ENCODE measurements at places on chromosomes 11 and 22.

DNA sequence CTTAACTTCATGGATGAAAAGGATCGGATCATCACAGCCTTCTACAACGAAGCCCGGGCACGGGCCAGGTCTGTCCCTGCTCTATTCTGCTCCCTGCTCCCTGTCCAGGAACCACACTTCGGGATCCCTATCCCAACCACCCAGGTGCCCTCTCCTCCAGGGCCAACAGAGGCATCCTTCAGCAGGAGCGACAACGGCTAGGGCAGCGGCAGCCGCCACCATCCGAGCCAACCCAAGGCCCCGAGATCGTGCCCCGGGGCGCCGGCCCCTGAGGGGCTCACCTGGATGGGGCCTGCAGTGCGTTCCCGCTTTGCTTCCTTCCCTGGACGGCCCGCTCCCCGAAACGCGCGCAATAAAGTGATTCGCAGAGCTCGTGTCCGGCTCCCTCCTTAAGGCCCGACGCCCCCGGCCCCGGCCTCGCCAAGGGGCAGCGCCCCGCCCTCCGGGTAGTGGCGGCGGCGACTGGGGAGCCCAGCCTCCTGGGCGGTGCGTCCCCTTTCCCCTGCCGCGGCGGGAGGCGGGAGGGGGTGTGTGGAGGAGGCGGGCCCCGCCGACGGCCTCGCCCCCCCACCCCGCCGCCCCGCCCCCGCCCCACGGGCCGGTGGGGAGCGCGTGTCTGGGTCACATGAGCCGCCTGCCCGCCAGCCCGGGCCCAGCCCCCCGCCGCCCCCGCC is at the start of gene VEGFB:
Gene VEGFB, plus strand, starts transcription at position 672 of the 674 bp plus-strand sequence. CDS start 250 bp downstream, outside the sequence.
- DNase-seq, result peak; percentile 58

DNA sequence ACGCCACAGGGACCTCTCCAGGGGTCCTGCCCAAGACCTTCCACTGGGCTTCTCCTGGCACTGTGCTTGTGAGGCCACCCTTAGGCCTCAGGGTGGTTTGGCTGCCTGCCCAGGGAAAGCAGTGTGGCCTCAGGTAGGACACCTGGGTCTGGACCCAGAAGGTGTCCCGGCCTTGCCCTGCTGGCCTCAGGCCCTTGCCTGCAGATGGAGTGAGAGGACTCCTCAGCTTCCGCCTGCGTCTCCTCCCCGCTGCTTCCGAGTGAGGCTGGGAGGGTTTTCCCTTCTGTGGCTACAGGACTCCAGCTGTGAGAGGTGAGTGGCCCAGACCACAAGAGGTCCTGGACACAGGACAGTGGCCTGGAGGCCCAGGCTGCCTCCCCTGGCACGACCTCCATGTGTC is 60.4 kb downstream of the WNT7B start:
- DNase-seq, result no peak

GRCh38 chr22:27988704-27989103 is 69.6 kb upstream of the PITPNB start:
- DNase-seq, result no peak

DNA sequence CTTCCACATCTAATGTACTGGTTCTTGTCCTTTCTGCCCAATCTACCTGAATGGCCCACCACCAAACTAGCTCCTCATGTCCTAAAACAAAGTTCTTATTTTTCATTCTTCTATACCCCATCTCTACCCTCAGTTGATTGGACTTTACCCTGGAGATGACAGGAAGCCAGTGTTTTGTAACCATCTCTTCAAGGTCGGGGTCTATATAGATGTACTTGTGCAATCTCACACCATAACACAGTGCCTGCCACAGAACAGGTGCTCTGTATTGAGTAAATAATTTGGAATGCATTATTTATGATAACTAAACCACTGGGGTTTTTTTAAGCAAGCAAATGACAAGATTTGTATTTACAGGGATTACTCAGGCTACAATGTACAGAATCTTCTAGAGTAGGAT is 76.7 kb upstream of the FAM181B start:
- DNase-seq, result no peak

DNA sequence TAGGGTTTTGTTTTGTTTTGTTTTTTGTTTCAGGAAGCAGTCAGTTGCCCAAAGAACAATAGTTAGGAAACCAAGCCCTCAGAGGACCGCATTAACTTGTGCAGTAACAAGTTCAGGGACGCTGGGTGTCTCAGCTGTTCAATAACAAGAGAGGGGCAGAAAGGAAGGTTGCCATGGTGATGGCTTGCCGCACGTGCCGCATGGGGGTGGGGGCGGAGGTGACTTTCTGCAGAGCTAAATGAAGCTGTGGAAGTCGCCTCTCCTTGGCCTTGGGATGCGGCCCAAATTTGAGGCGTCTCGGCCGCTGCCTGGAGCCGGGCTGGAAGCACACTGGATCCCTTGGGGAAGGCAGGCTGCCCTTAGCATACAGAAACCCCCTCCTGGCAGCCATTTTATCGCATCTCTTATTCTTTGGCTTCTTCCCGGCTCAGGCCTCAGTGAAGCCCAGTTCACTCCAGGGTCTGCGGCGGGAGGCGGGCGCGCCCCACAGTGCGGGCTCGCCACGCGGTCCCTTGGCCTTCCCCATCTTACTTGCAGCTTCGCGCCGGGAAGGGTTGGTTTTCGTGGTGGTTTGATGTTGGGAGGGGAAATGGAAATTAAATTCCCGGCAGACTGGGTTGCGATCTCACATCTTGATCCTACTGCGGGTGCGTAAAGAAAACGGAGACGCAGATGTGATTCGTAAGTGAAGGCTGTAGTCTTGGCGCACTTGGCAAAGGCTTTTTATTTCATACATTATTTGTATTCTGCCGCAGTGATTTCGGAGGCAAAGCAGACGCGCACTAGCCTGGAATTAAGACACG is 94.3 kb downstream of the SLC17A6 start:
- DNase-seq, result peak; percentile 45

DNA sequence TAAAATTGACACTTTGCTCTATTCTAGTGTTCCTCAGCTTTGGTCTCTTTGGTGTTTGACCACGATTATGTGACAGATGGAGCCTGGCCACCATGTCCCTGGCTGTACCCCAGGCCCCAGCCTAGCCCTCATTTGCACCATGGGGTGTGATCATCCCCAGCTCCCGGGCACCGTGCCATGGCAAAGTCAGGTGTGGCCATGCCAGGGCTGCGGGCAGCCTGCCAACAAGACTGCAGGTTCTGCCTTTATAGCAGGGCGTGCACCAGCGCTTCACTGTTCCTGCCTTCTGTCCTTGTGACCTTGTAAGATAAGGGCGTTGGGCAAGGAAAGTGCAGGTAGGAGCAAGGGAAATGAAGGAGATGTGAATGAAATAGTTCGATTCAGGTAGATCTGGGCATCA is 22.4 kb upstream of the APOBEC3A start:
- peak; percentile 93 for DNase-seq

DNA sequence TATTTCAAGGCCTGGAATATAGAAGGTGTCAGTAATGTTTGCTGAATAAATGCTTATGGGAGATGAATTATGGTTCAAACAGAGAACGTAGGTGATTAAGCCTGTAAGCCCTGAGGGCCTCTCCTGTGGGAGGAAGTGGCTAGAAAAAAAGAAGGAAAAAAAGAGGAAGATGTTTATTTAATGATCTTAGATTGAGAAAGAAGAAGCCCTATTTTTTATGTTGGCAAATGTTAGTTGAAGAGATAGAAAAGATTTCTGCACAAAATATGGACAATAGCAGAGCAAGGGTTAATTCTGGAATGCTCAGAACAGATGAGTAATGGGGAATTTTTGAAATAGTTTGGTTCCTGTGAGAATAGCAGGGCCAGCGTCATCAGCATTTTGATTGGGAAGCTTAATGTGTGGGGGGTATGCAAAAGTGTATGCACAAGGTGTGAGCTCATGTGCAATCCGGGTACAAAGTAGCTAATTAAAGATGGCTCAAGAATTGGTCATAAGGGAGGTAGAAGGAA is 95.7 kb downstream of the TEAD1 start:
- DNase-seq, result no peak

- DNase-seq, result no peak
Observed at GRCh38 chr22:22048981-22049531, 66.5 kb upstream of the TOP3B start.

DNA sequence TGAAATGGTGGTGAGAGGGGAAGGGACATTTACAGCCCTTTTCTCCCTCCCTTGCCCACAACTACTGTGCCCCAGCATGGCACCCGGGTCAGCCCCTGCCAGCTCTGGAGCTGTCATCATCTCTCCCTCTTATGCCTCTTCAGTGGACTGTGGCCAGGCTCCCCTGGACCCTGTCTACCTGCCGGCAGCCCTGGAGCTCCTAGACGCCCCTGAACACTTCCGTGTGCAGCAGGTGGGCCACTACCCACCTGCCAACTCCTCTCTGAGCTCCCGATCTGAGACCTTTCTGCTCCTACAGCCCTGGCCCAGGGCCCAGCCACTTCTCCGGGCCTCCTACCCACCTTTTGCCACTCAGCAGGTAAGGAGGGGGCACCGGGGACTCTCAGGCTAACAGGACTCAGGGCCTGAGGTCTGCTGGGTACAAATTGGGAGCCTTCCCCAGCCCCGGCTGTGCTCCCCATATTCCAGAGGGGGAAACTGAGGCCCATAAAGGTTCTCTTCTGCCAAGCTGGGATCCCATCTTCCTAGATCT is 2.9 kb downstream of the TMEM132A start:
- DNase-seq, result no peak

- no peak for DNase-seq
Observed at GRCh38 chr11:119807841-119808240, 78.8 kb upstream of the NECTIN1 start.

DNA sequence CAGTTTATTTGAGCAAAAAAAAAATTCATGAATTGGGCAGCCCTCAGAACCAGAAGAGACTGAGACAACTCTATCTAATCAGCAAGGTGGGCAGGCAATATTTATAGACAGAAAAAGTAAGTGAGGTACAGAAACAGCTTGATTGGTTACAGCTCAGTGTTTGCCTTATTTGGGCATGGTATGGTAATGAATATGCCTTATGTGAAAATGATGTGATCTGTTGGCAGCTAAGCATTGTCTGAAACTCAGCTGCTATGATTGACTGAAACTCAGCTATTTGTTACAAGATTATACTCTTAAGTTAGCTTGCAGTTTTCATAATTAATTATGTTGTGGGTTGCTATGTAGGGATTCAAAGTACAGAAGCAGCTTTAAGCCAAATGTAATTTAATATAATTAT is 127.6 kb downstream of the CNTN5 start:
- no peak for DNase-seq

DNA sequence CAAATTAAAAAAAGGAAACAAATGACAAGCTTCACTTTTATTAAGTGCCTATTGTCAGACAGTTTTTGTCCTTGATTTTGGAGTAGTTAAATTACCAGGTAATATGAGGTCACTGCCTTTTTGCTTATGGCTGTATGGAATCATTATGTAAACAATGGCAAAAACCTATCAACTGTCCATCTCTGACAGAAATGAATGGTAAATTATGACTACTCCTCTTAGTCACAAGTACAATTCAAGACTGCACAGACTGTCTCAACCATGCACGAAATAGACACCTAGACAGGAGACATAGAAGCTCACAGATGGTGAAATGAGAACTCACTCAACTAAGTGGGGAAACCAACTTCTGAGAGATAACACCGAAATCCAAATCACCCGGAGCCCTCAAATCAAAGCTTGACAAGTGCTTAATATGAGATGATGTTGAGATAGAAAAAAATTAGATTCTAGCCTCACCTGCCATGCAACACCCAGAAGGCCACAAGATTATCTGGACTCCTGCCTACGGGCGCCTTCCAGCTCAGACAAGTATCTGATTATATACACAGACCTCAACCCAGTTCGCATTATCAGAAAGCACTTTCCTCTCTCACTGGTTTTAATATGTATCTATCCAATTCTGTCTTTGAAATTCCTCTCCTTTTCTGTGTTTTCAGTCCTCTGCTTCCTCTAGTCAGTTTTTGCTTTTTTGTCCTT is 199.3 kb downstream of the CADM1 start:
- DNase-seq, result no peak

DNA sequence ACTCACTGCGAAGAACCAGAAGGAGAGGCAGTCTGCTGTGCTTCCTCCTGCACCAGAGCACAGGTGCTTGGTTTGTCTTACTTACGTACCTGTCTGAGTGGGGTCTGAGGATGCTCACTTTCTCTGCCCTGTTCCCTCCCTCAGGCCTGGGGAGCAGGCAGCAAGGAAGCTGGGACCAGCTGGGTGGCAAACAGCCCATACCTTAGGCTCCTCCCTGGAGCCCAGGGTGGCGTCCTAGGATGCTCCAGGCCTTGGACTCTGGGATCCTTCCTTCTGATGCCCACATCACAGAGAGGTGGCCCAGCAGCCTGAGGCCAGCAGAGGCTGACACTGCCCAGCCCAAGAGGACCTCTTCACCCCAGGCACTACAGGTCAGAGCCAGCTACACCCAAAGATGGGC is 593.2 kb downstream of the BRD1 start:
- no peak for DNase-seq

GRCh38 chr11:115959081-115959486 is 454.9 kb upstream of the CADM1 start:
- DNase-seq, result peak; percentile 94

DNA sequence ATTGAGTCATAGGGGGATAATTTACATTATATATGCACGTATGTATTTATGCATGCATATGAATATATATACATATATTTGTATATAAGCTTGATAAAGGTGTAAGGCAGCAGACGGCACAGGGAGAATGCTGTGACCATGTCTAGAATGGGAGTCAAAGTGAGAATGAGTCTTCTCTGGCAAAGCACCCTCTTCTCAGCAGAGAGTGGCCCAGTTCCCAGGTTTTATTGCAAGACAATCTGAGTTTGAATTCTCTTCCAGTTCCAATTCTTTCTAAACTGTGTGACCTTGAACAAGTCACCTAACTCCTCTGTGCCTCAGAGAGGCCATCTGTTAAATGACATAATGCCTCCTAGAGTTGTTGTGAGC is 13.8 kb downstream of the EHF start:
- DNase-seq, result no peak
